ENCODE measurements at places on chromosomes 7 and 10.

DNA sequence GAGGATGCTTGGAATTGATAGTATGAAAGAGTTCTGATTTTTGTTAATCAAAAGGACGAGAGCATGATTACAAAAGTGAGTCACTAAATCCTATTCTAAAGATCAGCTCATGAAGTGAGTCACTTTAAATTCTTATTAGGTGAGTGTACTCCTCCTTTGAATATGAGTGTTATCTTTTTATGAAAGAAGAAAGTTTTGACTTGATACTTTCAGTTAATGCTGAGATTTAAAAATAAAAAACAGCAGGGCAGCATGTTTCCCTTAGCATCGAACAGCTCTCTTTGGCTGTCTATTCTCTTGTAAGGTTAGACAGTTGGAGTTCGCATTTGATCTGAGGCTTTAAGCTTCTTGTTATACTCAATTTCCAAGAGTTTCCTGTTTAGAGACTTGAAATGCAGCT is 222.0 kb downstream of the TWIST1 start:
- no peak for DNase-seq

DNA sequence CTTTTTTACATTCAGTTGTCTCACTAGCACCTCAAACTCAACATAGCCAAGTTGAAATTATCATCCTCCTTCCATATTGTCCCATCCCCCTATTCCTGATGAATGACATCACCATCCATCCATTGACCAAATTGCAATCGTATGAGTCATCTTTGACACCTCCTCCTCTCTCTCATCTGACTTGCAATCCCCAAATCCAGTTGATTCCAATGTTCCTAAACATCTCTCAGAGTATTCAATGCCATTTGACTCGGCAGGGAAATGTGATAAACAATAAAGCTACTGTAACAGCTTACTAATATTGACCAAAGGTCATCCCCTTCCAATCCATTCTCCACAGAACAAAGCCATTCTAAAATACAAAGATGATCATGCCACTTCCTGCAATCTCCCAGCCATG is 1047.8 kb downstream of the NRG3 start:
- DNase-seq = no peak

- no peak for DNase-seq
Measured at GRCh38 chr10:27747096-27747451, 1.5 kb upstream of the MKX start.

GRCh38 chr10:119940487-119940886 is 48.0 kb downstream of the SEC23IP start:
- DNase-seq = no peak

GRCh38 chr7:50584793-50585408 is 19.7 kb upstream of the DDC start:
- no peak for DNase-seq

- no peak for DNase-seq
Measured at GRCh38 chr10:21184216-21184615, 287.1 kb upstream of the NEBL start.

DNA sequence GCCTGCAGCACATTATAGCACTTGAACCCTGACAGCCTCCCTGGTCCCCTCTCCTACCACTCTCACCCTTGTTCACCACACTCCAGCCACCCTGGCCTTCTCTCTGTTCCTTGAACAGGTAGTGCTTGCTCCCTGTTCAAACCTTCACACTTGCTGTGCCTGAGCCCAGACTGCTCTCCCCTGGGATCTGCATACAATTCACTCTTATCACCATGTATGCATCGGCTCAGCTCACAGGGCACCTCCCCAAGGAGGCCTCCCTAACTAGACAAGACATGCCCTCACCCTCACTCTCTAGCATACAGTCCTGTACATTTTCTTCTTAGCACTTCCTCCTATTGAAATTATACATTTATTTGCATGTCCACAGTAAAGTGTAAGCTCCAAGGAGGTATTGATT is 59.3 kb downstream of the FAM13C start:
- no peak for DNase-seq

DNA sequence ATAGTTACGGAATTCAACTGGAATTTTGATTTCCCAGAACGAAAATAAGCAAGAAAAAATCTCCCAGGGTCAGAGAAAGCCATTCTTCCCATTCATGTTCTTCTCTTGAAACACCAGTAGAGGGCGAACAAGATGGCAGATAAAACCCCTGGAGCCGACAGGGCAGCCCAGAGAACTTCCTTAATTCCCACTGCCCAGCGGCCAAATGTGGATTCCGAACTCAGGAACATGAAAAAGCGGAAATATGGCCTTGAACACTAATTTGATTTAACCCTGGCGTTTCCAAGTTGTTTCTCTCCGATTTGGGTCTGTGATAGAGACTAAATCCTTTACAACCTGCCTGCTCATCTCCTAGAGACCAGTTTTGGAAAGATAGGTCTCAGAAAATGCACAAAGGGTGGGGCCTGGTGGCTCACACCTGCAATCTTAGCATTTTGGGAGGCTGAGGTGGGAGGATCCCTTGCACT is 100.7 kb upstream of the WAC start:
- peak; percentile 17 for DNase-seq

DNA sequence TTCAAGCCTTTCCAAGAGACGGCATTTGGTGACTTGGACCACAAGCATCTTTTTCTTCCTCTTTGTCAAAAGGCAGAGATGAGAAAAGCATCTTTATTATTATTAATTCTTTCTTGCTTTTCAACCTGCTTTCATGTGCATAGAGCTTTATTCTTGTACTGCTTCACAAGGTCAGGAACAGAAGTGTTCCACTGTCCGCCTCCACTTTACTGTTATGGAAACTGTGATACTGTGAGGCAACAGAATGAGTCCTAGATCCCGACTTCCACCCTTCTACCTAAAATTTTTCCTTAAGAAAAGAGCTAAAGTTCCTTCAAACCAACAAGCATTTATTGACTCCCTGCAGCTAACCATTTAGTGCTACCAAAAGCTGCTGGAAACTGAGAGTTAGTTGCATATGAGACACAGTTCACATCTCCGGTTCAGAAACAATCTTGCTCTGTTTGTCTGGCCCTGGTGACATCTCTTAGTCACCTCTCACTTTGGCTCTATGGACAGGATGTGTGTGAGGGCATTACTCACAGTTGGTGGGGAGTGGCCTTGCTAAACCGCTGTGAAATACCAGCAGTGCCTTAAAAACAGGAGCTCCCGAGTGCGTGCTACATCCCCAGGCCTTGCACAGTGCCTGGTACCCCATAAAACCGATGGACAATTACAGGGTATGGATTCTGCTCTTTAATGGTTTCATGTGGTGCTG is 77.1 kb upstream of the TRIL start:
- DNase-seq = no peak

DNA sequence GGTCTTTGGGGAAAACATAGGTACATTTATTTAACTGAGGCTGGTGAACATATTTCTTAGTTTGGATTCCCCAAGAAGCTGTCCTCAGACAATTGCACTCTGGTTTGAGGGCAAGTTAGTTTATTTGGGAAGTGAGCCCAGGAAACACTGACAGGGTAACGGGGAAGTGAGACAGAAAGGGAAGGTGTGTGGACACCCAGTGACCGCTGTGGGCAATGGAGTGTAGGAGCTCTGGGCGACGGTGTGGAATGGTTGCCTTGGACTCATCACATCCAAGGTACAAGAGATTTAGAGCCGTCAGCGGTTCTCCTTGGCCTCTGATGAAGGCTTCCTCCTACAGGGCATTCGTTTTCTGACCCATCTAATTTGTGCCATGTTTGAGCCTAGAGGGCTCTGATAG is 7.1 kb downstream of the MRC1 start:
- DNase-seq = no peak

DNA sequence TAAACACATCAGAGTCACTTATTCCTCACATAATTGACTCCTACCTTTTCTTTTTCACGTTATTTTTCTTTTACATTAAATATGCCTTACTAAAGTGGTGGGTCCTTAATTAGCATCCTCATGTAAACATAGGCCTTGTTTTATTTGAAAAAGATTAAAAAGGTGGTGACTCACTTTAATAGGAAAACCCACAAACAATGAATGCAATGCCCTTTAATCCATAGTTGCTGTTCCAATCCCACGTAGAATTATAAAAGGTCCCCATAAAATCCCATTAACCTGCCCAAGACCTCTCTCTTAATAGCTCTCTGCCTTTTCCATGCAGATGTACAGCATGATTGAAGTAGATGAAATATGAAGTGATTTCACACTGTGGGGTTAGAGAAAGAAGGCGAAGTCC is 32.2 kb downstream of the SLC16A12 start:
- no peak for DNase-seq

DNA sequence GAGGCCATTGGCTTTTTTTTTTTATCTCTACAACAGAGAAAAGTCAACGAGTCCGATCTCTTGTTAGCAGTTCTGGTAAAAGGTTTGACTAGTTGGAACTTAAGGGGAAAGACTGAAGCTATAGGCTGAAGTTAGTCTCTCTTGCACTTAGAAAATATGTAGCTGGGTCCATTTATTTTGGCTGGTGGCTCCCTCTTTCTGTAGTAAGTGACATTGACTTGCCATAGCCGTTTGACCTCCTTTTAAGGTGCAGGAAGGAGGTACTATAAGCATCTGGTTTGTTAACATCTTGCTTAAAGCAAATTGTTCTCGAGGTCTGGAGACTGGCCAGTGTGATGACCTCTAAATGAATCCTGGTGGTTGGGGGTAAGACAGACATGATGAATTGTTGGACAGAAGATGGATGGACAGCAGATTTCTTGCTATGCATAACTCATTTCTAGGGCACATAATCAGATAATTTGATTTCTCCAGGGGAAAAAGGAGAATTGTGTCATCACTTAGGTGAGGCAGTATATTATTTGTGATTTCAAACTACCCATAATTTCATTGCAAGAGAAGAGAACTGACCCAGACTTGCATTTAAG is 356.3 kb upstream of the GALNT17 start:
- DNase-seq = no peak

GRCh38 chr10:61284222-61284890 is 168.8 kb downstream of the TMEM26 start:
- DNase-seq = no peak

- no peak for DNase-seq
Measured at GRCh38 chr10:132551093-132551807, 13.7 kb downstream of the INPP5A start.

DNA sequence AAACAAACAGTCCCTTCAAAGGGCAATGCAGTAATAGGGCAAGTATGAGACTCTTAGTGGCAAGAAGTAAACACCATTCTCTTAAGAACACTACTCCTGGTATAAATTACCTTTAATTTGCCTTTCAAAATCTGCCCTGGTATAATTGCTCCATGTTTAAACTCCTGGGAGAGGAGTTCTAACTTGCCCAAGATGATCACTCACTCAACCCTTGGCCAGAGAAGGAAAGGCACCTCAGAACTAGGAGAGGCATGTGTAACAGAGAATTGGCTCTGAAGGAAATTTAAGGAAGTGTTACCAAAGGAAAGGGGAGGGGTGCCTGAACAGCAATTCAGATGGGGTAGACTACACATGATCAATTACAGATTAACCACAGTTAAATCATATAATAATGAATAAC is 1173.6 kb upstream of the SORCS1 start:
- DNase-seq = no peak

DNA sequence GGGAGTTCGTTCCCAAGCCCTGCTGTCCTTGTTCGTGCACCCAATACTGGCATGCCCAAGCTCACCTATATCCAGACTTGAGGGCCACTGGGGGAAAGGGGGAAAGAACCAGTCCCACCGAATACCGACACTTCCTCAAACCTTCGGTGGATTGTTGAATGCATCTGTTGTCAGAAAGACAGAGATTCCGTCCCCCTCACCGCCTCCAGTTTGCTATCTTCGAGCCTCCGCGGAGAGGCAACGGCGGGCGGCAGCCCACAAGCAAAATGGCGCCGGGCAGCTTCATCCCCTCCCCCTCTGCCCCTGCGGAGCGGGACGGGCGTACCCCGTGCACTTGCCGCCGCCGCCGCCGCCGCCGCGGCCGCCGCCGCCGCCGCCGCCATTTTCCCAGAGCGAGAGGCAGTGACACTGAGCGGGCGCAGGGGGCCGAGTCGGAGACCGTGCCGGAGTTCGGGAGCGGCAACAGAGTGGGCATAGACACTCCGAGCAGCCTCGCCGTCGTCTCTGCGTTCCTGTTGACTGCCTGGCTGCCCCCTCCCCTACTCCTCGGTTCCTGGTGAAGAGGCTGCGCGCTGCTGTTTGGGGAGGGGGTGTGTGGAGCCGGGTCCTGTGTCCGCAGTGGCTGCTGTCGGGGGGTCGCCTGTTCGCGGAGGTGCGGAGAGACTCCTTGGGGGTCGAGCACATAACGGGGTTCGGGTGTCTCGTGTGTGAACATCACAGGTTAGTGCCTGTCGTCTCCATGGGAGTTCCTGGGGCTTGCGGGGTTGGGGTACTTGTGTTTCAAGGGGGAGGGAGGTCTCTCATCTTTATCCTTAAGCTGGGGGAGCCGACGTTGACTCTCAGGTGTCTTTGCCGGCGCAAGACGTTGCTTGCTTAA is at the start of gene KMT2E:
Gene KMT2E, plus strand, starts transcription at position 390 of the 877 bp plus-strand sequence. CDS start 26,748 bp downstream, outside the sequence.
- peak; percentile 89 for DNase-seq

GRCh38 chr7:116224492-116225098 is 14.3 kb downstream of the TES start:
- no peak for DNase-seq

- no peak for DNase-seq
Measured at GRCh38 chr10:99769706-99770105, 12.7 kb upstream of the ABCC2 start.

- DNase-seq = no peak
Measured at GRCh38 chr10:59281861-59282260, 80.5 kb downstream of the FAM13C start.

GRCh38 chr10:82331716-82332115 is 456.7 kb downstream of the NRG3 start:
- no peak for DNase-seq

DNA sequence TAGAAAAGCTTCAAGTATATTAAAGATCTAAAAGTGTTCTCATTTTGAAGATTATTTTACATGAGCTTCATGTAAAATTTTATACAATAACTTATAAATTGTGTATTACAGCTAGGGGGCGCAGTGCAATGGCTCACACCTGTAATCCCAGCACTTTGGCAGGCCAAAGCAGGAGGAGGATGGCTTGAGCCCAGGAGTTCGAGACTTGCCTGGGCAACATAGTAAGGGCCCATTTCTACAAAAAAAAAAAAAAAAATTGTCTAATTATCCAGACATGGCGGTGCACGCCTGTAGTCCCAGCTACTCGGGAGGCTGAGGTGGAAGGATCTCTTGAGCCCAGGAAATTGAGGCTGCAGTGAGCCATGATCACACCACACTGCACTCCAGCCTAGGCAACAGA is 16.6 kb downstream of the ACBD5 start:
- no peak for DNase-seq

- DNase-seq = no peak
Measured at GRCh38 chr10:111973306-111973705, 210.3 kb downstream of the GPAM start.
